ENCODE measurements at places on chromosomes 7 and 10. TPM values are rescaled to one million over a fixed set of nuclear protein-coding genes. Genes with fewer than 3 reads are reported as not detected.

The LRIT1 gene
- total RNA-seq = not detected

The WNT16 gene
- total RNA-seq = 1.6 TPM

The PTPRE gene
- 4.4 TPM for total RNA-seq

The GRM3 gene
- total RNA-seq = not detected

The VSTM2A gene
- total RNA-seq = 0.08 TPM

The ZP3 gene
- 15.6 TPM for total RNA-seq

The STEAP2 gene
- total RNA-seq = 4.9 TPM

The CNOT4 gene
- total RNA-seq = 10.5 TPM

The MCM10 gene
- 23.8 TPM for total RNA-seq

The TRIM74 gene
- total RNA-seq = 0.39 TPM

The SOSTDC1 gene
- total RNA-seq = not detected

The FANK1 gene
- total RNA-seq = 1.9 TPM

The CALN1 gene
- total RNA-seq = not detected

The CYP3A4 gene
- total RNA-seq = 0.05 TPM

The SLC26A3 gene
- not detected for total RNA-seq

The CPA1 gene
- not detected for total RNA-seq

The GALNT17 gene
- total RNA-seq = not detected

The FFAR4 gene
- total RNA-seq = 0.13 TPM

The FZD8 gene
- 4.2 TPM for total RNA-seq
